ENCODE measurements at places on chromosomes 7 and 10.
A peak's percentile ranks its signal among the peaks of the same experiment; 100 is the strongest.

- peaks cover 22% of the 10 kb centered on the region for H3K27me3 ChIP-seq
- DNase-seq = no peak
- H3K27ac ChIP-seq = no peak overlapping the region
- no peak overlapping the region for H3K4me3 ChIP-seq
- H3K4me1 ChIP-seq = no peaks in the 10 kb centered on the region
Measured at GRCh38 chr10:86376403-86376802, 9.8 kb upstream of the GRID1 start.

DNA sequence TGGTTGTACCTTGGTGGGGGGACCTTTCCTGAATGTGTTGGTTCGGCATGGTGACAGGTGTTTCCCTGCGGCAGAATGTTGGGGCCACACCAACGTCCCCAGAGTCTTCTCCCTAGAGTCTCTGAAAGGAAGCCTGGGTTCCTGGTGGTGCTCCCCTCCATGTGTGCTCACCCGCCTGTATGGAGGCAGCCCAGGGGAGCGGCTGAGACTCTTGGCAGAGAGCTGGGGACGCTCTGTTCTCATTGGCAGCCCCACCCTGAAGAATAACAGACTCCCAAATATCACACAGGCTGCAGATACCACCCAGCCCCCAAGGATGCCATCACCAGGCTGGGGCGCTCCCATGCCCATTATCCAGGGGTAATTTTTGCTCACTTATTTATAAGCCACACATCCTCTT, 34.8 kb downstream of the CHST12 start:
- H3K36me3 ChIP-seq = no peaks in the 10 kb centered on the region
- no peaks in the 10 kb centered on the region for H3K27me3 ChIP-seq
- no peak for DNase-seq
- H3K27ac ChIP-seq = no peak overlapping the region
- H3K4me3 ChIP-seq = no peak overlapping the region

DNA sequence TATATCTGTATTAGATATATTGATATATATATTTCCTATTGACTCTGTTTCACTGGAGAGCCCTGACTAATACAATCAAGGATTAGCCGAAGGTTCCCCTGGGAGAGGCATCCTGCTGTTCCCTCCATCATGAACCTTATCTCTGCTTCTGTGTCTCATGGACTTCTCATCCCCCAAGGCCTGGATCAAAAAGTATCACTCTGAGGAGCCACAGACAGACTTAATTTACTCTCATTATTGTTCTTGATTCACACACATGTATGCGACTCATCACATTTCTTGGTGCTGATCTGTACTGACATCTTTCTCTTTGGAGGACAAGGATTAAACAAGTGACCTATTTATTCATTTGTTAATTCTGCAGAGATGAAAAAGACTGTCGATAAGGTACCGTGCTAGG, 550.2 kb downstream of the KCNMA1 start:
- DNase-seq = peak; percentile 50
- peaks cover 5% of the 10 kb centered on the region for H3K4me1 ChIP-seq
- H3K27ac ChIP-seq = no peak overlapping the region

DNA sequence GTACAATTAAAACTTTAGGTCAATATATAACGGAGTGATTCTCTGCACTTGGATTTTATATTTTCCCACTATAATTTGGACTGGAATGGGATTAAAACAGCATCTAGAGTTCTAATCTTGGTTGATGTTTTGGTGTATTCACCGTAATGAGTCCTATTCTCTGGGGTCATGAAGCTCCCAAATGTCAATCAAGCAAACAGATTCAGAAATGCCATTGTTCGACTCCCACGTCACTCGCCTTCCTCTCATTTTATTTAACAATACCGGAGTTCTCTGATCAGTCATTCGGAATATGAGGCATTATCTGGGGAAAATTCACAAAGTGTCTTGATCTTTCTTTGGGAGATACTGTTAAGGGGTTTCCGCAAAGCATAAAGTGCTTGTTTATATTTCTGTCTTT, 26.5 kb downstream of the SKIDA1 start:
- H3K4me1 ChIP-seq = no peaks in the 10 kb centered on the region
- no peak overlapping the region for H3K27ac ChIP-seq
- H3K27me3 ChIP-seq = no peaks in the 10 kb centered on the region

GRCh38 chr7:104967595-104967994, 46.4 kb upstream of the KMT2E start:
- peak overlapping the region; percentile 34 for H3K27ac ChIP-seq
- DNase-seq = peak; percentile 61
- H3K27me3 ChIP-seq = no peaks in the 10 kb centered on the region
- H3K4me1 ChIP-seq = peaks cover 38% of the 10 kb centered on the region
- H3K36me3 ChIP-seq = no peaks in the 10 kb centered on the region

DNA sequence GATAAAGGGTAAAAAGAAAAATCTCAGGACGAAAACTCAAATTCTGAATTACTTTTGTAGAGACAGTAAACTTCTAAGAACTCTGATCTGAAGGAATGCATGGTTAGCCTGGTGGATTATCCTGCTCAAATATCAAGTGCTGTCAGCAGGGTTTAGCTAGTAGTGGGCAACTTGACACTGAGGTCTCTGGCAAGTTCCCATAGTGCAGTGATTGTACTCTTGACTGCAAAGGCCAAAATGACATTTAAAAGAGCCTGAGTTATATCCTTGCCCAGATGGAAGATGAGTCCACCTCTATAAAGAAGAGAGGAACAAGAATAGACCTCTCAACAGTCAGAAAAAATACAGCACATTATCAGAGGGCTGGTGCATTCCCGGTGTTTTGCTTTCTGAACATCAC, 304.5 kb upstream of the IMMP2L start:
- H3K27ac ChIP-seq = no peak overlapping the region
- no peak for DNase-seq
- H3K4me1 ChIP-seq = no peaks in the 10 kb centered on the region
- no peak overlapping the region for H3K4me3 ChIP-seq

GRCh38 chr7:4271716-4272015, 410.4 kb upstream of the FOXK1 start:
- no peak overlapping the region for H3K4me3 ChIP-seq
- H3K27me3 ChIP-seq = no peaks in the 10 kb centered on the region
- no peaks in the 10 kb centered on the region for H3K36me3 ChIP-seq
- no peak overlapping the region for H3K27ac ChIP-seq

DNA sequence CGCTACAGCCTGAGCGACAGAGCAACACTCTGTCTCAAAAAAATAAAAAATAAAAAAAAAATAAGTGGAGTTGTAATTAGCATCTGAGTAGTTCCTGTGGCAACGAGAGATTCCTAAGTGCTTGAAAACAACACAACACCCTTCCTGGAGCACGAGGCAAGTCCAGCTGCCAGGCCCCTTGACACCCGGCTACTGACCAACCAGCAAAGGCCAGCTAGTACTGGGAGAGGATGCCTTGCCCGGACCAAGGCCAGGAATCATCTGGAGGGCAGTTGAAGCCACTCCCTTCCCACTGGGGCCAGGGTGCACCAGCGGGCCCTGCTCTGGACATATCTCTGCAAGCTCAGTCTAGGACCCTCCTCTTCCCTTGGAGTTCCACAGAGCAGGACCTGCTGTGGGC, 536 bp downstream of the C10orf105 start:
- H3K4me3 ChIP-seq = no peak overlapping the region
- H3K27ac ChIP-seq = no peak overlapping the region
- DNase-seq = peak; percentile 60
- H3K4me1 ChIP-seq = peaks cover 8% of the 10 kb centered on the region
- H3K27me3 ChIP-seq = no peaks in the 10 kb centered on the region

- H3K36me3 ChIP-seq = no peaks in the 10 kb centered on the region
- peak; percentile 43 for DNase-seq
- H3K4me3 ChIP-seq = no peak overlapping the region
- no peaks in the 10 kb centered on the region for H3K27me3 ChIP-seq
- H3K27ac ChIP-seq = no peak overlapping the region
- H3K4me1 ChIP-seq = peaks cover 8% of the 10 kb centered on the region
Measured at GRCh38 chr10:30765616-30766015, 136.1 kb upstream of the LYZL2 start.

- no peak for DNase-seq
- H3K27ac ChIP-seq = no peak overlapping the region
- no peaks in the 10 kb centered on the region for H3K27me3 ChIP-seq
- no peaks in the 10 kb centered on the region for H3K36me3 ChIP-seq
- no peaks in the 10 kb centered on the region for H3K4me1 ChIP-seq
Measured at GRCh38 chr10:25206693-25207414, 32.1 kb downstream of the GPR158 start.

DNA sequence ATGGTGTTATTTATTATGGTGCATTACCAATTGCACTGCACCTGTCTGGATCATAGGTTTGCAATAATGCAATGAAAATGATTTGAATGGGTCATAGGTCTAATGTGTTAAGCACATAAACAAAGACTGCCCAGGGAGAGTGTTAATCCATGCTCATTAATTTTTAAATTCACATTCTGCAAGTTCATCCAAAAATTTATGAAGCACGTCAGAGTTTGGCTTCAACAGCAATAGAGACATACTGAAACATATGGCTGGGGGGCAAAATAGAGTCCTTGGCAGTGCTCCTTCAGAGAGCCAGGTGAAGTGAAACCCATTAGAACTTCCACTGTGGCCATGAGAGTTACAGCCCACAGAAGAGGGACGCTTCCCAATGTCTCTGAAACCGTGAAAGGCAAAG, 441.1 kb downstream of the POM121L12 start:
- no peak overlapping the region for H3K4me3 ChIP-seq
- no peaks in the 10 kb centered on the region for H3K27me3 ChIP-seq
- no peaks in the 10 kb centered on the region for H3K36me3 ChIP-seq
- H3K27ac ChIP-seq = no peak overlapping the region
- H3K4me1 ChIP-seq = no peaks in the 10 kb centered on the region

- DNase-seq = no peak
- H3K27ac ChIP-seq = no peak overlapping the region
- no peaks in the 10 kb centered on the region for H3K27me3 ChIP-seq
- no peak overlapping the region for H3K4me3 ChIP-seq
- no peaks in the 10 kb centered on the region for H3K36me3 ChIP-seq
Measured at GRCh38 chr7:46360296-46360695, 439.2 kb upstream of the IGFBP3 start.

DNA sequence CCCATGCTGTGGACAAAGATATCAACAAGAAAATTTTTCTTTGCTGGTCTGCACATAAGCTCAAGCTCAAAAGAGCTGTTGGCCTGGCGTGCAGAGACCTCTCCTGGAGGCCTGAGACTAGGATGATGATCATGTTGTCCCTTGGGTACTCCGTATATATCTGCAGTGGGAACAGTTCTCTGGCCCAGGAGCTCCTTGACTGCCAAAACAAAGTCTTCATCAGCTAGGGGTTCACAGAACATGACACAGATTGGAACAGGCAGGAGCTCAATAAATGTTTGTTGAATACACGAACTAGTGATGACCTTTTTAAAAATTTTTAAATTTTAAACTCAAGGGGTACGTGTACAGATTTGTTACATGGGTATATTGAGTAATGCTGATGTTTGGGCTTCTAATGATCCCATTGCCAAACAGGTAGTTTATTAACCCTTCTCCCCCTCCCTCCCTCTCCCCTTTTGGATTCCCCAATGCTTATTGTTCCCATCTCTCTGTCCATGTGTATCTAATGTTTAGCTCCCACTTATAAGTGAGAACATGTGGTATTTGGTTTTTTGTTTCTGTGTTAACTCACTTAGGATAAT, 49.1 kb downstream of the ZNF783 start:
- no peak overlapping the region for H3K4me3 ChIP-seq
- no peaks in the 10 kb centered on the region for H3K4me1 ChIP-seq
- no peak for DNase-seq
- H3K27ac ChIP-seq = no peak overlapping the region
- no peaks in the 10 kb centered on the region for H3K27me3 ChIP-seq

GRCh38 chr10:69025370-69025896, 36.8 kb downstream of the KIFBP start:
- no peak overlapping the region for H3K27ac ChIP-seq
- H3K4me1 ChIP-seq = peaks cover 7% of the 10 kb centered on the region
- no peaks in the 10 kb centered on the region for H3K27me3 ChIP-seq
- DNase-seq = no peak
- H3K36me3 ChIP-seq = no peaks in the 10 kb centered on the region

GRCh38 chr10:4719036-4719435, 107.0 kb upstream of the AKR1E2 start:
- no peaks in the 10 kb centered on the region for H3K27me3 ChIP-seq
- H3K4me3 ChIP-seq = no peak overlapping the region
- H3K4me1 ChIP-seq = peaks cover 15% of the 10 kb centered on the region
- H3K36me3 ChIP-seq = no peaks in the 10 kb centered on the region
- no peak for DNase-seq

DNA sequence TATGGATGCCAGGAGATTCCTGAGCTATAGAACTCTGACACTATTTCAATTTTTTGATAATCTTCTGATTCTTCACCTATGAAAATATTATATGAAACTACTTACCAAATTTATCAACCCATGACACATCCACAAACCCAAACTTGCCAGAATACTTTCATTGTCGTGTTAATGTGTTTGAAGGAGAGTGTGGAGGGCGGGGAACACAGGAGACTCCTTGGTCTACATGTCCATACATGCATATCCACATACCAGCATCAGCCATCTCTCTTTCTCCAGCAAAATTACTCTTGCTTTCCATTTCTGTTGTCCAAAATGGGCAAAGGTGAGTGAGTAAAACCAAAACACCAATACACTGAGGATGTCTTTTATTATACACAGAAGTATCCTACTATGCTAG, 23.5 kb upstream of the BPGM start:
- no peak overlapping the region for H3K4me3 ChIP-seq
- H3K27me3 ChIP-seq = no peaks in the 10 kb centered on the region
- no peaks in the 10 kb centered on the region for H3K36me3 ChIP-seq
- H3K27ac ChIP-seq = no peak overlapping the region

GRCh38 chr7:123241809-123242208, 42.0 kb upstream of the SLC13A1 start:
- H3K27me3 ChIP-seq = no peaks in the 10 kb centered on the region
- H3K27ac ChIP-seq = no peak overlapping the region
- DNase-seq = no peak
- no peaks in the 10 kb centered on the region for H3K36me3 ChIP-seq
- no peak overlapping the region for H3K4me3 ChIP-seq
- H3K4me1 ChIP-seq = no peaks in the 10 kb centered on the region

- peaks cover 15% of the 10 kb centered on the region for H3K36me3 ChIP-seq
- no peak overlapping the region for H3K27ac ChIP-seq
- H3K27me3 ChIP-seq = no peaks in the 10 kb centered on the region
- no peak overlapping the region for H3K4me3 ChIP-seq
- H3K4me1 ChIP-seq = no peaks in the 10 kb centered on the region
Measured at GRCh38 chr10:1114719-1115606, 58.8 kb downstream of the WDR37 start.

DNA sequence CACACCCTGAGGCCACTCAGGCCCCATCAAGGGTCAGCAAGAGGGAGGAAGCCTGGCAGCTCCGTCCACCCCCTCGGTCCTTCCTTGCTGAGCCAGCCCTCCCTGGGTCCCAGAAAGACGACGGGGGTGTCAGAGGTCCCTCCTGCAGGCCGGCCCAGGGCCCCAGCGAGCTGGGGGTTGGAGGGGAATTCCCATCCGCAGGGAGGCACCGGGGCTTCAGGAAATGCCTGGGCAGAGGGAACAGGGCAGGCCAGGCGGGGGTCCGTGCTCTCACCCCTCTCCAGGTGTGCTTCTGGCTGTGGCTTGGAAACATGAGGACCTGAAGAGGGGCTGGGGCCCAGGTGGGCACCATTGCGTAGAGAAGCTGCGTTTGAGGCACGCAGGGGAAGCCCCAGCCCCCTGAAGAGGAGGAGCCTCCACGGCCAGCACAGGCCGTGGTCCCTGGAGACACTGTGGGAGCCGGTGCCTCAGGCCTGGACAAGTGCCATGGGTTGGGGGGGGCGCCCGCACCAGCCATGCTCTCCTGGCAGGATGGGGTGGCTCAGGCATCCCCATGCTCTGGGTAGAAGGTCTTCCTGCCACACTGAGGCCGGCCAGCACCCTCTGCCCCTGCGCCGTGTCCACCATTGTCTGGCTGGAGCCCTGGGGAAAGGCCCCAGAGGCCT, 66.7 kb downstream of the PDGFA start:
- no peaks in the 10 kb centered on the region for H3K36me3 ChIP-seq
- no peaks in the 10 kb centered on the region for H3K4me1 ChIP-seq
- no peak overlapping the region for H3K4me3 ChIP-seq
- H3K27me3 ChIP-seq = peaks cover 30% of the 10 kb centered on the region
- DNase-seq = no peak
- H3K27ac ChIP-seq = no peak overlapping the region
